Regular cardiac myocyte (primary cell): ENCODE measurements at places on chromosomes 11 and 22. TPM values are rescaled to one million over a fixed set of nuclear protein-coding genes. Genes with fewer than 3 reads are reported as not detected.

PGAP2 gene
- total RNA-seq, result 7.9 and 10.2 TPM in 2 replicates

IGSF9B gene
- total RNA-seq, result under 0.01 TPM in 2 replicates

FLRT1 gene
- not detected in 2 replicates for total RNA-seq

CCND1 gene
- total RNA-seq, result 1,108 and 1,397 TPM in 2 replicates

PAX6 gene
- total RNA-seq, result not detected in 2 replicates

DRICH1 gene
- total RNA-seq, result 0.19 TPM in 1 of 2 replicates, not detected in the other

TAGLN gene
- total RNA-seq, result 1,205 and 3,154 TPM in 2 replicates

GRIA4 gene
- total RNA-seq, result not detected in 2 replicates

PMM1 gene
- total RNA-seq, result 17.2 and 56.6 TPM in 2 replicates

VSIG2 gene
- not detected in 2 replicates for total RNA-seq

CRYAB gene
- total RNA-seq, result 41.2 and 44.7 TPM in 2 replicates

PEX16 gene
- 20.3 and 21.4 TPM in 2 replicates for total RNA-seq

SF1 gene
- total RNA-seq, result 56.4 and 65.0 TPM in 2 replicates

TMPRSS5 gene
- 0.28 TPM in 1 of 2 replicates, not detected in the other for total RNA-seq

ACRV1 gene
- total RNA-seq, result not detected in 2 replicates

PTPRCAP gene
- 0.19 and 0.28 TPM in 2 replicates for total RNA-seq

PIK3C2A gene
- 78.0 and 78.6 TPM in 2 replicates for total RNA-seq

SUSD2 gene
- 7.9 and 20.9 TPM in 2 replicates for total RNA-seq

ELMOD1 gene
- 1.7 and 2.8 TPM in 2 replicates for total RNA-seq

OR51B5 gene
- 0.28 TPM in 1 of 2 replicates, not detected in the other for total RNA-seq

PHLDB1 gene
- 62.0 and 99.7 TPM in 2 replicates for total RNA-seq

KLHDC7B gene
- under 0.01 TPM in 2 replicates for total RNA-seq

RNASEH2C gene
- 33.0 and 59.0 TPM in 2 replicates for total RNA-seq

SGSM1 gene
- under 0.01 and 0.28 TPM in 2 replicates for total RNA-seq

NOL12 gene
- 8.7 and 33.9 TPM in 2 replicates for total RNA-seq

SAA1 gene
- total RNA-seq, result 0.77 and 3.1 TPM in 2 replicates

ANO1 gene
- total RNA-seq, result 0.58 and 3.7 TPM in 2 replicates

P4HA3 gene
- 13.4 and 47.9 TPM in 2 replicates for total RNA-seq

HEPHL1 gene
- total RNA-seq, result under 0.01 TPM in 1 of 2 replicates, not detected in the other

SYT12 gene
- total RNA-seq, result 0.19 and 2.0 TPM in 2 replicates

TOMM22 gene
- 62.9 and 118 TPM in 2 replicates for total RNA-seq
